ENCODE measurements at places on chromosomes 16 and 17. TPM values are rescaled to one million over a fixed set of nuclear protein-coding genes. Genes with fewer than 3 reads are reported as not detected.

DNA sequence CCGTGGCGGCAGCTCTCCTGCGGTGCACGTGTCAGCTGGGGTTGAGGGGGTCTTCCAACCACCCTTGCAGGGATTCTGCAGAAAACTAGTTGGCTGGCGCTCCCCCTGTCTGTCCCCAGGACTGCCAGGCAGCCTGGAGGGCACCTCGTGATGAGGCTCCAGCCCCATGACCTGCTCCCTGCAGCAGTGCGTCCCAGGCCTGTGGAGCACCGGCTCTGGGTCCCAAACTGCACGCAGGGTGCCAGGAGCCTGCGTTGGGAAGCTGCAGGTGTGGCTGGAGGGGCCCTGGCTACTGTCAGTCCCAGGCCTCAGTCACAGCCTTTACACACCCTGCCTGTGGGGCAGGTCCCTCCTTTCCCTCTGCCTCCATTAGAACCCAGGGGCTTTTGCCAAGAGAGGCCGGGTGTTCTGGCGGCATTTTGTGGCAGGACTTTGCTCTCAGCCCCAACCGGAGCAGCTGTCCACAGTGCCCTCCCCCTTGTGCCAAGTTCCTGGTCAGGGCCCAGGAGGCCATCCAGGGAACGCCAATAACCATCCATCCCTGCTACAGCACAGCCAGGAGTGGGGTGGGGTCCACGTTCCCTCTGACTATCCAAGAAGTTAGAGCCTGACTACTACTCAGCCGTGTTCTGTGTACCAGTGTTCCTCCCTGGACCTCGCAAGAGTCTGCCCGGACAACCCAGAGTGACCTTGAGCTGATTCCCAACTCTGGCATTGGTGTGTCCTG, 9.2 kb downstream of the CHMP6 start:
- peaks cover 12% of the 10 kb centered on the region for H3K36me3 ChIP-seq
- peaks cover 25% of the 10 kb centered on the region for H3K27me3 ChIP-seq
- H3K27ac ChIP-seq: no peak overlapping the region
- H3K4me3 ChIP-seq: no peak overlapping the region
- no peak for DNase-seq

GRCh38 chr16:15502041-15502725, 67.8 kb downstream of the BMERB1 start:
- no peaks in the 10 kb centered on the region for H3K36me3 ChIP-seq
- no peak overlapping the region for H3K4me3 ChIP-seq
- H3K4me1 ChIP-seq: peaks cover under 1% of the 10 kb centered on the region
- peaks cover 1% of the 10 kb centered on the region for H3K27me3 ChIP-seq

- no peak overlapping the region for H3K27ac ChIP-seq
- H3K4me1 ChIP-seq: no peaks in the 10 kb centered on the region
- H3K36me3 ChIP-seq: no peaks in the 10 kb centered on the region
- H3K4me3 ChIP-seq: no peak overlapping the region
Observed at GRCh38 chr17:68854452-68854851, 100.7 kb downstream of the ABCA8 start.

DNA sequence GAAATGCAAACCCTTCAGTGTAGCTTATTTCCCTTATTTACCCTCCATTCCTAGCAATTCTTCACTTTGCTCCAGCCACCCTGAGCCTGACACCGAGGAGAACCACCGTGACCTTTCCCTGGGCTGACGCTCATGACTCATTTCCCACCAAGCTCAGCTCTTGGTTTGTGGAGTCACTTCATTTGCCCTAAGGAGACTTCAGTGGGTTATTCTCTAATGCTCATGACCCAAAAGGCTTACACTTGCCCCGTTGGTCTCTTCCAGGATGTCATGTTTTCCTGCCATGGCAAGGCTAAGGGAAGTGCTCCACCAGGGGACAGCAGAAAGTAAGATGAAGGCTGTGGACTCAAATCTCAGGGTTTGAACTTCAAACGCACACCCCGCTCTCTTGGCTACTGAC, 161.0 kb downstream of the CBLN1 start:
- H3K4me1 ChIP-seq: no peaks in the 10 kb centered on the region
- H3K36me3 ChIP-seq: no peaks in the 10 kb centered on the region

DNA sequence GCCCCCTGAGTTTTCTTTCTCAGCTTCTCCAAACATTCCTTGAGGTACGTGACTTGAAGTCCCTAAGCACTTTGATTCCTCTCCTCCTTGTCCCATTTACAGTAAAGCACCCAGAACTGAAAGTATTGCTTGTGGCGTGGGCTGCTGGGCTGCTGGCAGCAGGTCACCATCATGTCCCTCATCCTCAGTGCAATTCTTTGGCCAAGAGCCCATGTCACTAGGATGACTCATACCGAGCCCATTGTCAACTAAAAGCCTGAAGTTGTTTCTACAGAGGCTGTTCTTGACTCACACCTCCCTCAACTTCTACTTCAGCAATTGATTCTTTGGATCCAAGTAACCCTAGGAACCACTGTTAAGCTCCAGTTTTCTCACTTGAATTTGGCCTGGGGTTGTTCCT, 54.3 kb downstream of the KPNA2 start:
- H3K4me1 ChIP-seq: peaks cover 58% of the 10 kb centered on the region
- H3K27ac ChIP-seq: no peak overlapping the region
- no peaks in the 10 kb centered on the region for H3K27me3 ChIP-seq
- H3K36me3 ChIP-seq: no peaks in the 10 kb centered on the region
- DNase-seq: peak; percentile 32

DNA sequence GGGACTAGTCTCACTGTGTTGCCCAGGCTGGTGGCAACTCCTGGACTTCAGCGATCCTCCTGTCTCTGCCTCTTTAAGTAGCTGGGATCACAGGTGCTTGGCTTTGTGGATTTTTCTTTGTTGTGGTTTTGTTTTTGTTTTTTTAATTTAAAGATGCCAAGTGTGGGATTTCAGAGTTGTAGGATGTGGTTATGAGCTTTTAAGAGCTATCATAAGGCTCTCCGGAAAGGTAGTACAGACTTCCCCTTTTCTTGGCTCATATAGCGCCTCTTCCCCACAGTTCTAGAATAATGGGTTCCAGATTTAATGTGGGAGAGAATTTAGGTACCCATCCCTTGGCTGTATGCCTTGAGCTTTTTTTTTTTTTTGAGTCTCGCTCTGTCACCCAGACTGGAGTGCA, 17.1 kb downstream of the AKAP1 start:
- peaks cover 14% of the 10 kb centered on the region for H3K4me1 ChIP-seq
- no peak for DNase-seq
- no peak overlapping the region for H3K27ac ChIP-seq
- no peak overlapping the region for H3K4me3 ChIP-seq

DNA sequence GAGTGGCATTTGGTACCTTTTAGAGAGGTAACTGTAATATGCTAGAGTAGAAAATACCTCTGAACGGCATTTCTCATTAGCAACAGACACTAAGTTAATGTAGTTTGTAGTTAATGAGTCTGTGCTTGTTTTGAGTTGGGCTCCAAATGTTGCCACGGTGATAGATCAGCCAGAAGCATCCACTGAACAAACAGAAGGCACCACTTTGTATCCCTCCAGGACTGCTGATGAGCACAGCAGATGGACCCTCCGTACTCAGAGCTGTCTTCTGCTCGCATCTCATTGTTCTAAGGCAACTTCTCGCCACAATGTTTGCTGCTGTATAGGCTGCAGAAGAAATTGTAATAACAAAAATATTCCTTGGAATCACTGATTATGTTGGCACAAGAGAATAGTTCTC, 56.1 kb downstream of the TNRC6C start:
- DNase-seq: no peak
- peaks cover 24% of the 10 kb centered on the region for H3K4me1 ChIP-seq
- no peaks in the 10 kb centered on the region for H3K27me3 ChIP-seq
- no peak overlapping the region for H3K27ac ChIP-seq
- peaks cover 6% of the 10 kb centered on the region for H3K36me3 ChIP-seq

Gene CFAP119
- 4.8 TPM for total RNA-seq

Gene ZSCAN10
- 0.23 TPM for total RNA-seq

Gene TIMP2
- total RNA-seq: 3.8 TPM

GRCh38 chr17:33811984-33812577, 443.0 kb upstream of the CCL2 start:
- H3K27ac ChIP-seq: no peak overlapping the region
- no peak for DNase-seq
- H3K27me3 ChIP-seq: peaks cover 3% of the 10 kb centered on the region
- no peak overlapping the region for H3K4me3 ChIP-seq

DNA sequence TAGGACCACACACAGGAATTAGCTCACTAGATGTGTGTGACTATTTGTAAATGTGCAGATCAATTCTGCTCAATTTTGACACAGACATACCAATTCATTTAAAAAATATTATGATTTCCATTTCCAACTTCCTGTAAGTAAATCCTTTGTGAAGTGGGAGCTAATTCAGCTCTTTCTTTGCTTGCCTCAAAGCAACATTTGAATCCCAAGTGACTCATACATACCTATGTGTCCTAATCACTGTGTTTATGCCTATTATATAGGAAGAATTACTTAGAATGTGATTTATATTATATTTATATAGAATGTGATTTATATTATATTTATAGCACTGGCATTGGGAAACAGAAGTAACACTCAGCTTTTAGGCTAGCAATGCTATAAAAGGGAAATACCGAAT, 195.9 kb upstream of the C17orf78 start:
- no peak overlapping the region for H3K4me3 ChIP-seq
- no peaks in the 10 kb centered on the region for H3K27me3 ChIP-seq
- no peaks in the 10 kb centered on the region for H3K4me1 ChIP-seq
- no peak for DNase-seq
- H3K36me3 ChIP-seq: peaks cover 28% of the 10 kb centered on the region

GRCh38 chr17:78826421-78826820, 14.2 kb downstream of the USP36 start:
- no peaks in the 10 kb centered on the region for H3K27me3 ChIP-seq
- H3K4me1 ChIP-seq: peaks cover 22% of the 10 kb centered on the region
- no peak for DNase-seq
- H3K27ac ChIP-seq: no peak overlapping the region
- H3K36me3 ChIP-seq: peaks cover 76% of the 10 kb centered on the region
